Frontal cortex (tissue), 4 donors: ENCODE measurements at places on chromosomes 5 and 9.

DNA sequence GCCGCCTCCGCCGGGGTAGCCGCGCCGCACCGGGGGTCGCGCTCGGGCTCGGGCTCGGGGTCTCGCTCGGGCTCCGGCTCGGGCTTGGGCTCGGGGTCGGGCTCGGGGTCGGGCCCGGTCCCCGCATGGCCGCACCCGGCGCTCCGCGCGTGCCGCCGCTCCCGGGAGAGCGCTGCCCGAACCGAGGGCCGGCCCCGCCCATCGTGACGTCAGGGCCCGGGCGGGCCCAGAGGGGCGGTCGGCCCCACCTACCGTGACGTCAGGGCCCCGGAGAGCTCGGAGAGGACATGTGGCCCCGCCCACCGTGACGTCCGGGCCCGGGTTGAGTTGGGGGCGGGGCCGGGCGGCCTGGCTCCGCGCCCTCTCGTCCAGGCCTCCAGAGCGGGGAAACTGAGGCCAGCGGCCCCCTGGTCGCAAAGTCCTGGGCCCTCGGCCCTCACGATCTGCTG, at the start of gene NSMF:
Gene NSMF (minus strand): TSS at position 183 of the 449 bp plus-strand sequence. CDS start 232 bp downstream, outside the sequence.
- DNase-seq, result peak; percentile 100

DNA sequence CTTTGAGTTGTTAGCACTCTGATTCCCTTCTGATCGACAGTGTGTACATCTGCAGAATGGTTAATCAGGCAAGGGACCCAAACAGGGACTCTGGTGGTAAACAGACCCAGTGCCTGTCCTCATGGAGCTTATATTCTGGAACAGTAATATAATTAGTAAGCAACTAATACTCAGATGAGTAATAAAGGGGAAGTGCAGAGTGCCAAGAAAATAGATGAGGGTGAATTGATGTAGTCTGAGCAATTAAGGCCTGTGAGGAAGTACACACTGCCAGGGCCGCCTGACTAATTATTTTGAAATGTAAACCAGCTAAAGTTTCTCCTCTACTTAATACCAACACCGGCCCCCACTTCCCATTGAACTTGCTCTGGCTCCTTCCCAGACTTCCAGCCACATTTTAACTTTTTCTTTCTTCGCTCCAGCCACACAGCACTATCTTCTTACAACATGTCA, 4.2 kb downstream of the DHX29 start:
- no peak for DNase-seq

DNA sequence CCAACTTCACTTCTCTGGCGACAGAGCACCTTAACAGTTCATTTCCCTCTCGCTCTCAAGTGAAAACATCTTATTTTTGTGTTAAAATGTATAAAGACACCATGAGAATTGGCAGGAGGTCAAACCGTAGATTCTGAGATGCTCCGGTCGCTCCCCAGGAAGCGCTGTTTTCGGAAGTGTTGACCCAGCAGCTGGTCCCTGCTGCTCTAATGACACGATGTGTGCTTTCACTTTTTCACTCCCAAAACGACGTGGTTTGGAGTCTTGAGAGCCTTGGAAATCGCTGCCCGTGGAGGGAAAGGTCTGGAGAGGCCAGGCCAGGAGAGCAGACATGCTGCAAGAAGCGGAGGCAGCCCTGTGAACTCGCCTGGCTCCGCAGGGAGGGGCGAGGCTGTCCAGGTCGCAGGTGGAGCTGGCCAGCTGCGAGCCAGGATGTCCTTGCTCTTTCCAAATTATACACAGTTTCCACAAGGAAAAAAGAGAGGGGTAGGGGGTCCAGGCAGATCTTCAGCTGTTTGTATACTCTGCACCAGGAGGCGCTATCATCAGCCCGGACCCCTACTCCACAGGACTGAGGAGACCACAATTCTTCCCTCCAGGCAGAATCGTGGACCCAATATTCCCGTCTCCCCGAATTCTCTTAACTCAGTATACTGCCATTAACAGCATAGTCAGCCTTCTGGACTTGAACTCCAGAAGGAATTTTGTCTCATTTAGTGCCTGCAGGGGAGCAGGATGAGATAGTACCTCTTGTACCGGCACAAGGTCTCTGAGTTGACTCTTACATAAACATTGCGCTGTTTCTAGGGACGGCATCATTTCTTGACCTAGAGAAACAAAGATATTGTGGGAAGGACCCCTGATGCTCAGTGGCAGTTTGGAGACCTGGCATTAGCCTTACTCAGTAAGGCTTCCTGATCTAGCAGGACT, 248.6 kb upstream of the ANKRD55 start:
- peak; percentile 64 for DNase-seq

GRCh38 chr5:142978726-142979125, 208.5 kb downstream of the ARHGAP26 start:
- DNase-seq, result no peak

GRCh38 chr5:68261569-68262065, 46.1 kb downstream of the PIK3R1 start:
- DNase-seq, result no peak

GRCh38 chr5:59792983-59793585, 100.4 kb downstream of the PDE4D start:
- DNase-seq, result no peak

DNA sequence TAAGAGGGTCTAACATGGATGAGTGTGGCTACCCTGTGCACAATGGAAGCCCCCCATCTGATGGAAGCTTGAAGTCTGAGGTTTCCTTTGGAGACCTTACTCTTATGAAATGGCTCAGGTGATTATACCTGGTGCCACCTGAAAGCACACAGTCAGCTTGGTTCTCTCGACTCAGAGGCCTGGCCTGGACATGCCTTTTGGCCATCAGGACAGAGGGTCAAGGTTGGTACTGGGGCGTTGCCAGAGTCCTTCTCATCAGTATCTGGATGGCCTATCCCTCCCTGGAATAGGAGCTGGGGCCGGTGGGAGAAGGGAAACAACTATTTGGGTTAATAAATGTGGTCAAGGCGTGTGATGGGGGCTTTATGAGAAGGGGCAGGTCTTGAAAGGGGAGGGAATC, 48.9 kb downstream of the COL27A1 start:
- DNase-seq, result no peak

DNA sequence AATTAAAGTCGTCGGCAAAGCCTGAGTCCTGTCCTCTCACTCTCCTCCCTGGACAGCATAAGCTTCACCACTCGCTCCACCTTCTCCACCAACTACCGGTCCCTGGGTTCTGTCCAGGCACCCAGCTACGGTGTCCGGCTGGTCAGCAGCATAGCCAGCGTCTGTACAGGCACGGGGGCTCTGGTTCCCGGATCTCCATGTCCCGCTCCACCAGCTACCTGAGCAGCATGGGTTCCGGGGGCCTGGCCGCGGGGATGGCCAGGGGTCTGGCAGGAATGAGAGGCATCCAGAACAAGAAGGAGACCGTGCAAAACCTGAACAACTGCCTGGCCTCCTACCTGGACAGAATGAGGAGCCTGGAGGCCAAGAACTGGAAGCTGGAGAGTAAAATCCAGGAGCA, 1.7 kb upstream of the XPA start:
- no peak for DNase-seq

GRCh38 chr9:136439481-136440408, at the start of gene INPP5E:
Gene INPP5E, minus strand, starts transcription at chr9:136439845. Its CDS starts 426 bp downstream, at chr9:136439419.
- peak; percentile 91 for DNase-seq

GRCh38 chr5:131812371-131813160, 15.7 kb upstream of the FNIP1 start:
- DNase-seq, result no peak

DNA sequence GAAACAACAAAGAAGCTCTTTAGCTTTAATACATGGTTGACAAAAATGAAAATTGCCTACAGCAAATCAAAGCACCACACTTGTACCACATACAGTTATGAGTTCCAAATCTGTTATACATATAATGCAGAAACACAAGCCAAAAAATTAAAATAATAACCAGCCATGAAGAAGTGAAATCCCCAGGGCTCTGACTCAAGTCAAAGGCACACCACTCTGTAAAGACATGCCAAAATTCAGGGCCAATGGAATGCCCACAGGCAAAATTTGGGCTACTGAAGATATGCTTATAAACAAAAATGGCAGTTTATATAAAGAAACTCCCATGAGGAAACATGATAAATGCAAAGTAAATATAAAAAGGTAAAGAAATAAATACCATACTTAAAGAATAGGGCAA, 29.0 kb downstream of the THBS4 start:
- no peak for DNase-seq

DNA sequence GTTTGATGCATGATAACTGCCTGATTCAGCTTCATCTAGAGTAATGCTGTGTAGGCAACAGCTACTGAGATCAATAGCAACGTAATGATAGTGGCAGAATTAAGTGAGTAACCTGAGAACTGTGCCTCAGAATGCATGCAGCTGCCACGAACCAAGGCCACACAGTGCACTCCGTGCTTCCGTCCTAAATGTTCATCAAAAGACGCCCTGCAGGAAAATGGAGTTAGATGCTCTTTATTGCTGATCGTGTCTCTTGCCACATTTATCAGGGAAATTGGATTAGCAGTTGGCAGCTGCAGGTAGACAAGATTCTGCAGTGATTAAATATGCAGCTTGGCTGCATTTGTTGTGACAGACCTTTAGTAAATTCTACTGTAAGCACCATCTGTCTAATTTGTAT, 107.7 kb upstream of the TLX3 start:
- no peak for DNase-seq

DNA sequence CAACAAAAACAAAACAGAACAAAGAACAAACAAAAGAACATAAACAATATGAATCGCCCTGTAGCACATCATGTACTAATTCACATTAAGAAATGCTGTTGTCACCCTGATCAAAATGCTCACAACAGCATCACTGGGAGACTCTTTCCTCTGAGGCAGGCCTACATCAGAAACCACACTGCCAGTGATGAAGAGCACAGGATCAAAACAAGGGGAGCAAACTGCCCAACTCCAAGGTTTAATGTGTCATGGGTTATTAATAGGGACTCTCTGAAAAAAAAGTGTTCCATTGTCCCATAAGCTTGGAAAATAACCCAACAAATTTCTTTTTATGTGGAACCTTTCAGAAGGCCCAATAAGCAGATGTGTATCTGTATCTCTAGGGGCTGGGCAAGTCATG, 74.2 kb downstream of the PTPN3 start:
- DNase-seq, result no peak

DNA sequence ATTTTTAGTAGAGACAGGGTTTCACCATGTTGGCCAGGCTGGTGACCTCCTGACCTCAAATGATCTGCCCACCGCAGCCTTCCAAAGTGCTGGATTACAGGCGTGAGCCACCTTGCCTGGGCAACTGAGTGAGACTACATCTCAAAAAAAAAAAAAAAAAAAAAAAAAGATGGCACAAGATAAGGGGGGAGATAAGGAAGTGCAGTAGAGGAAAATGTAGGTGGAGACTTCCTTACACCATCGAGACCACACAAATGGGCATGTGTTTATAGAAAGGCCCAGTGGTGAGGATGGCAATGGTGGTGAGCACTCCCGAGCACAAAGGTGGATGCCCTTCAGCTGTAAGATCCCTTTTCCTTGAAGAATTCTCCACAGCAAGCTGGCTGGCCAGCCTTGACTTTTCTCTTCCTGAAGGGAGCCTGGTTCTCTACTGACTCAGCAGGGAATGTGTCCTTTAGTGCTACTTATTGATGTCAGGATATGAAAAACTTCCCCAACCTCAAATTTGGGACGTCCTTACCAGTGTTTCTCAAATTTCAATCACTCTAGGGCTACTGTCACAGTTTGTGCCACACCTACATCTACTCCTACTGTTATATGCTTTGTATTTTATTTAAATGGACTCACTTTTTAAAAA, 28.2 kb downstream of the ERGIC1 start:
- DNase-seq, result no peak

- DNase-seq, result no peak
These were observed 214.7 kb upstream of the NR4A3 start for GRCh38 chr9:99606957-99607356.

GRCh38 chr9:117470455-117470854, 55.6 kb upstream of the ASTN2 start:
- DNase-seq, result no peak

GRCh38 chr9:112404508-112404932, 24.6 kb downstream of the HSDL2 start:
- DNase-seq, result no peak

DNA sequence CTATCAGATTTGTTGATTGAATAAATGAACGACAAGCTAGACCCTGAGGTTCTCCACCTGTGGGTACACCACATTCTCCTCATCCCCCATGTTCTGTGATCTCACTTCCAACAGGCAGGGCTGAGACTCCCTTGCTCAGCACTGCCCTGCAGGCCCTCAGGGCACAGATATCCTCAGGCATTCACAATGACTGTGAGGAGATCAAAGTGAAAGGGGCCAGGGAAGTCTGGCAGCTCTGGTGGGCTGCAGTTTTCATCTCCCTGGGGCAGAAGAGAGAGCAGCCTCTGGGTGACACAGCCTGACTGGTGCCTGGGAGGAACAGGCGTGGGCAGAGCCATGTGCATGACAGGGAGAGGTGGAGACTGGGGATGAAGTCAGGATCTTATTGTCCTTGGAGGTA, 142.4 kb upstream of the C9orf72 start:
- no peak for DNase-seq

- DNase-seq, result no peak
These were observed 52.3 kb upstream of the APC start for GRCh38 chr5:112685386-112685785.

DNA sequence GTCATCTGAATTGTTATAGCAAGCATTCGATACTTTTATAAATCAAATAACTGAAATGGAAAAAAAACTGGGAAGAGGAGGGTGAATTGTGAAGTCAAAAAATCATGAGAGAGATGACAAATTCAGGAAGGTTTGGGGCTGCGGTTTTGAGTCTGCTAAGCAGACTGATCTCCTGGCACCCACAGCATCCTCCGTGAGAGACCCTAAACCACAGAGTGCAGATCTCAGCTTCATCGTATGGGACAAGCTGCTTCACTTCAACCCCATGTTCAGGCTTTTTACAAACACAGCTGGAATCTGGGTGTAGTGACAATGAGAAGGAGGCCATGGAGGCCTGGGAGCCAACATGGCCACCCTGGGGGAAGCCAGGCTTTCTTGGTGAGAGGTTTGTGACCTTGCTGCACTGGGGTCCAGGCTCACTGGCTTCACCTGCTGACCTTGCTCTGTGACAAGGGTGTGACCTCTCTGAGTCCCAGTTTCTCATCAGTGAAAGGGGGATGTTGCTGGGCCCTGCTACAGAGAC, 19.4 kb downstream of the USP20 start:
- no peak for DNase-seq

DNA sequence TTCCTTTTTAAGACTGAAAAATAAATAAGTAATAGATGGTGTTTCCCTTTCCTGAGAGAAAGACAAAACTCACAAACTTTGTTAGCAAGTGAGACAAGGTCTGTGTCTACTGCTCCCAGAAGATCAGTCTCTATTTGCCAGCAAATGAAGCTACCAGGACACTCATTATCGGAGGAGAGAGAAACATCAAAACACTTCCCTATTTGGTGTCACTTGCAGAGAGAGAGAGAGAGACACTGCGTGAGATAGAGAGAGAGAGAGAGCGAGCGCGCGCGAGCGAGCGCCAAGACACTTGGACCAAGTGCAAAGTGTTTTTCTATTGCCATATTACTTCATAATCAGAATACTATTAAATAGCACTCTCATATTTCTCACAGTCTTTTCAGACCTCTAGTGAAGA, 142.7 kb downstream of the KCNN2 start:
- DNase-seq, result no peak

DNA sequence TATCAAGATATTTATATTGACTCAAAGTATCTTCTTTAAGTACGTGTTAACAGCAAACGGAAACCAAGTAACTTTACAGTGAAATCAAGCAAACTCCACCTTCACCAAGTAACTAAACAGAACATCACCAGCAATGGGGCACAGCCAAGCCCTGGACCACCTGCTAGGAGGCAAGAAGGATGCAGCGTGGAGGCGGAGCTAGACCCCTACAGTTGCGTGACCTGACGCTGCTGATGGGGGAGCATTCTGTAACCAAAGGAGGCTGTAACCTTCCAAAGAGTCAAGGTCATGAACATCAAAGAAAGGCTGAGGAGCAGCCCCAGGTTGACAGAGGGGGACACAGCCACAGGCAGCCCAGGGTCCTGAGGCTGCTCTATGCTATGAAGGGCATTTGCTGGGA, 6.1 kb downstream of the VAV2 start:
- no peak for DNase-seq
